H9 (cell line): ENCODE measurements at places on chromosomes 5 and 9.
A peak's percentile ranks its signal among the peaks of the same experiment; 100 is the strongest.

GRCh38 chr5:110104726-110105669 is 415.3 kb downstream of the MAN2A1 start:
- H3K4me3 ChIP-seq: no peak overlapping the region
- H3K4me1 ChIP-seq: no peaks in the 10 kb centered on the region
- H3K27me3 ChIP-seq: no peaks in the 10 kb centered on the region
- no peak for DNase-seq

GRCh38 chr5:62496876-62497275 is 81.7 kb upstream of the LRRC70 start:
- no peak overlapping the region for H3K4me3 ChIP-seq
- no peaks in the 10 kb centered on the region for H3K27me3 ChIP-seq

- no peaks in the 10 kb centered on the region for H3K36me3 ChIP-seq
- H3K4me1 ChIP-seq: no peaks in the 10 kb centered on the region
Measured at GRCh38 chr5:149182241-149182640, 40.9 kb downstream of the ABLIM3 start.

DNA sequence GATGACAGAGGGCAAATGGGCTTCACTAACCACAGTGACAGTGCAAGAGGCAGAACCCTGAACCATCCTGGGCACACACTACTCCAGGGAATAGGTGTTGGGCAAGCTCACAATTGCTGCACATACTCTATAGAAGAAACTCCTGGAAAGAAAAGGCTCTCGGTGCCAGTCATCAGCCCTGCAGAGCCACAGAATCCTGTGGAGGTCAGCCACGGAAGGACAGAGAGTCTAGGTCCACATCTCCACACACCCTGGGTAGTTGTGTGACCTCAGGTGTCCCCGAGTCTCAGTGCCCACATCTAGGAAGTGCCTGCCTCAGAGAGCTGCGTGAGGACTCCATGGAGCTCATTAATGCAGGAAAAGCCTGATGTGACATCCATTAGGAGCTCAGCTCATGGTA is 16.0 kb upstream of the ANGPTL2 start:
- DNase-seq: no peak
- H3K27ac ChIP-seq: no peak overlapping the region
- peaks cover 2% of the 10 kb centered on the region; the same call in 1 of the 2 replicates for H3K4me1 ChIP-seq
- H3K27me3 ChIP-seq: no peaks in the 10 kb centered on the region
- no peak overlapping the region for H3K4me3 ChIP-seq
- no peaks in the 10 kb centered on the region for H3K36me3 ChIP-seq

DNA sequence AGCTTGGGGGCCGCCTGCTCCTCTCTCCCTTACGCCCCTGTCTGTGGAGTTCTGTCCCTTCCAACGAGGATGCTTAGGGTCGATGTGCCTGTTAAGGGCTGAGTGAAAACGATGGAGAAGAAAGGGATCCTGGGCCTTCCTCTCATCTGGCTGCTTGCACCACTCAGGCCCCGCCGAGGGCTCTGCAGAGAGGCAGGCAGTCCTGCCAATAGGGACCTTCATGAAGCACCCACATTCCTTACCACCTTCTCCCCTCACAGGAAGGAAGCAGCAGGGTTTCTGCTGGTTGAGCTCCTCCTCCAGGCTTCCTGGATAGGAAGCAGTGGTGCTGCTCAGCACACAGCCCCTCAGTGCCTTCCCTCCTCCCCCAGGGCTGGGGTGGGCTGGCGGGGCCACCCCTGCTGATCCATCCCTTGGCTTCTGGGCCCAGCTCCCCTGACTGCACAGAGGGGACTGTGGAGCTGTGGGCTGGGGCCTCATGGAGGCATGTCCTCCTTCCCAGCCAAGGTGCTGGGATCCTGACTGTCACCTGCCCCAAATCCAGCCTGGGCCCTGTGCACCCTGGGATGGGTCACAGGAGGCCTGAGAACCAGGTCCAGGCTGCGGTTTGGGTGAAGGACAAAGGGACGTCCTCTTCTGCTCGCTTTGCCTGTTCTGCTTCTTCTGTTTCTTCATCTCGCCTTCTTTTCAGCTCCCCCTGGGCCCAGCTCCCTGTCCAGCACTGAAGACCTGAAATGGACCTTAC is 50.5 kb downstream of the AHRR start:
- DNase-seq: peak; percentile 23
- no peak overlapping the region for H3K4me3 ChIP-seq
- no peaks in the 10 kb centered on the region for H3K4me1 ChIP-seq
- H3K27me3 ChIP-seq: peaks cover 2% of the 10 kb centered on the region; the same call in 1 of the 2 replicates
- H3K36me3 ChIP-seq: no peaks in the 10 kb centered on the region
- H3K27ac ChIP-seq: no peak overlapping the region

GRCh38 chr9:136955943-136956335 is 3.9 kb downstream of the LCN12 start:
- no peaks in the 10 kb centered on the region for H3K4me1 ChIP-seq
- no peaks in the 10 kb centered on the region for H3K27me3 ChIP-seq
- H3K4me3 ChIP-seq: no peak overlapping the region
- no peak for DNase-seq
- no peaks in the 10 kb centered on the region for H3K36me3 ChIP-seq

GRCh38 chr5:59423021-59423420 is 470.5 kb downstream of the PDE4D start:
- DNase-seq: no peak
- peaks cover 4% of the 10 kb centered on the region; the same call in 1 of the 2 replicates for H3K36me3 ChIP-seq
- no peak overlapping the region for H3K4me3 ChIP-seq
- no peak overlapping the region for H3K27ac ChIP-seq

DNA sequence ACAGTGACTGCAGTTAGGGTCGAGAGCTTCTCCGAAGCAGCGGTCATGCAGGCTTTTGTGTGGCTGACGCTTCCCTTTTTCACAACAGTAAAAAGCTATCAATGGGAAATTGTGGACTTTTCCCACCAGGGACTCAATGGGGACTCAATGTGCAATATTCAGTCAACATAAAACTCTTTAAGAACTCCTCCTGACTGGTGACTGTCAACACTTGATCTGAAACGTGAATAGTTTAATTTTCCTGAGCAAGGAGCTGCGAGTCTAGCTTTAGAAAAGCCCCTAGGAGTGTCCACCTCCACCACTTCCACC is 28.7 kb downstream of the EXOC3 start:
- no peaks in the 10 kb centered on the region for H3K4me1 ChIP-seq
- no peak for DNase-seq
- H3K27me3 ChIP-seq: peaks cover 25% of the 10 kb centered on the region; the same call in 1 of the 2 replicates
- H3K4me3 ChIP-seq: peak overlapping the region; percentile 60
- H3K36me3 ChIP-seq: no peaks in the 10 kb centered on the region

DNA sequence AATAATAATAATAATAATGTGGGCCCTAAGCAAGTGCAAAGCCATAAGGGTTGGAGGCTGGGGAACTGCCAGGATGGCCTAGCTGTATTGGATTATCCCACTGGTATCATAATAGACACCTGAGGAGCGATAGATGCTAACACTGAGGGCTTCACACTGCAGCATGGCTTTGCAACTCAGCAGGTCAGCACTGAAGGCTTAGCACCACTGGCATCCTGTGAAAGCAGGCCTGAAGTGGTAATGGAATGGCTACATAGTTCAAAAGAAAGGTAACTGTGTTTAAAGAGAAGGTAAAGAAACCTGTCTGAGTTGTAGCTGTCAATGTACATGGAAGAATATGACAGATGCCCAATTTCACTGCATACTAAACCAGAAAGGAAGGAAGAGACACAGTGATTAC is 359.0 kb downstream of the OSTF1 start:
- H3K36me3 ChIP-seq: no peaks in the 10 kb centered on the region; the same call in 2 of the 3 replicates
- no peak overlapping the region for H3K27ac ChIP-seq
- H3K4me3 ChIP-seq: no peak overlapping the region
- no peak for DNase-seq
- H3K27me3 ChIP-seq: no peaks in the 10 kb centered on the region
- no peaks in the 10 kb centered on the region for H3K4me1 ChIP-seq
